ENCODE measurements at places on chromosomes 16 and 17.

GRCh38 chr17:40422990-40423633 lies 5.4 kb upstream of the TOP2A start:
- DNase-seq: no peak

DNA sequence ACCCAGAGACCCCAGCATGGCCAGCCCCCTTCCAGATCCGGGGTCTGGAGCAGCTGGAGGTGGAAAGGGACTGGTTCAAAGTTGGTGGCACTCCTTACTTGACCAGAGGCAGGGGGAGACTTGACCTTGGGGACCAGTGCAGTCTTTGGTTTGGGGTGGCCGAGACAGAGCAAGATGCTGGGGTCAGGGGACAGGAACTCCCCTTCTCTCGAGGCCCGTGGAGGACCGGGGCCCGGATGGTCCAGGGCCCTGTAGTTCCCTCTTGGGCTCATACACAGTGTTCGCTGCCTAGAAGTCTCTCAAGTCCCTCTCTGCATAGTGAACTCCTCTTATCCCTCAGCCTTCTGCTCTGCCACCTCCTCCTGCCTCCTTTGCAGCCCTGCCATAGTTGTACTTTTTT lies 601 bp upstream of the PRSS33 start:
- DNase-seq: no peak

DNA sequence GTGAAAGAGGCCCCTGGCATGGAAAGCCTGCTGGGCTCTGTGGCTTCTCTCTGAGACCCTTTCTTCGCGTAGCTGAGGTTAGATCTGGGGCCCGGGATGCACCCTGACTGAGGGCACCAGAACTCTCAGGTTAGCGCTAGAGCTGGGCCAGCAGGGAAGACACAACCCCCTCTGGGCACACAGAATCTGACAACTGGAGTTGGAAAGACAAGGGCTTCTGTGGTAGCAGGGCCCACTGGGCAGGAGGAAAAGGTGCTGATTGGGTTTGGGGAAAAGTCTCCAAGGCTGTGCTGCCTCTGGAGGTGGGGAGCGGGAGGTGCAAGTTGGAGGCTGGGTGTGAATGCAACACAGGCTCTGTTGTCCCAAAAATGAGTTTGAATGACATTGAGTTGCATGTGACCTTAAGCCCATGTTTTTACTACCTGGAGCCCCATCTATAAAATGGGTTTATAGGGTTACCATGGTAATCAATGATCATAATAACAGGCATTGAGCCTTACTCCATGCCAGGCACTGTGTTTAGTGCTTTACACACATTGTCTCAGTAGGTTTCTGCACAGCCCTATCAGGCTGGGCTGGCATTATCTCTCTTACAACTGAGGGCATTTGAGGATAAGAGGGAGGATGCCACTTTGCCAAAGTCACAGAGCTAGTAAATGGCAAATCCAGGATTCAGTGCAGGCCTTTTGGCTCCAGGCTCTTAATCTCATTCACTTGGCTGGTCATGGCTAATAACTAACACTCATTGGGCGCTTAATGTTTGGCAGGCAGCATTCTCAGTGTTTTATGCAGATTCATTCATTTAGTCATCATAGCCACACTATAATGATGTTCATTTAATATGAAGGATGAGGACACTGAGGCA lies 9.5 kb upstream of the IGFBP4 start:
- DNase-seq: no peak

- DNase-seq: peak; percentile 22
Measured at GRCh38 chr16:69396187-69397061, 10.6 kb upstream of the TERF2 start.

- DNase-seq: no peak
Measured at GRCh38 chr17:74386386-74386785, 19.1 kb downstream of the GPR142 start.

- no peak for DNase-seq
Measured at GRCh38 chr17:30095507-30096244, 20.9 kb upstream of the NSRP1 start.

DNA sequence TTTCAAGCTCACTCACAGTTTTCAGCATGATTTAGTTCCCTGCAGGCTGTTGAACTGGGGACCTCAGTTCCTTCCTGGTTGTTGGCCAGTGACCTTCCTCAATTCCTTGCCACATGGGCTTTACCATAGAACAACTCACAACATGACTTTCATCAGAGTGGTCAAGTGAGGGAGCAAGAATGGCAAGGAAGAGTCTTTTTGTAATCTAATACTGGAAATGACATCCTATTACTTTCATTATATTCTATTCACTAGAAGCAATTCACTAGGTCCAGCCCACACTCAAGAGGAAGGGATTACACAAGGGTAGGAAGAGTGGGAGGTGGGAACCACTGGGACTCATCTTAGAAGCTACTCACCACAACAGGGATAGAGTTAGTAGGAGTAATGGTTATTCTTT lies 57.6 kb downstream of the SYT17 start:
- no peak for DNase-seq
